ENCODE measurements at places on chromosomes 12 and 14.

GRCh38 chr12:75969768-75970167 is 61.8 kb downstream of the PHLDA1 start:
- no peak for DNase-seq

GRCh38 chr12:127035011-127035879 is 1231.7 kb upstream of the TMEM132C start:
- DNase-seq, result no peak

- DNase-seq, result no peak
Measured at GRCh38 chr12:5014269-5014668, 29.4 kb upstream of the KCNA5 start.

GRCh38 chr12:70451528-70451927 is 85.4 kb downstream of the KCNMB4 start:
- no peak for DNase-seq

- DNase-seq, result no peak
Measured at GRCh38 chr14:39247256-39247655, 13.5 kb downstream of the MIA2 start.

- no peak for DNase-seq
Measured at GRCh38 chr14:62077676-62078261, 315.5 kb downstream of the SNAPC1 start.

DNA sequence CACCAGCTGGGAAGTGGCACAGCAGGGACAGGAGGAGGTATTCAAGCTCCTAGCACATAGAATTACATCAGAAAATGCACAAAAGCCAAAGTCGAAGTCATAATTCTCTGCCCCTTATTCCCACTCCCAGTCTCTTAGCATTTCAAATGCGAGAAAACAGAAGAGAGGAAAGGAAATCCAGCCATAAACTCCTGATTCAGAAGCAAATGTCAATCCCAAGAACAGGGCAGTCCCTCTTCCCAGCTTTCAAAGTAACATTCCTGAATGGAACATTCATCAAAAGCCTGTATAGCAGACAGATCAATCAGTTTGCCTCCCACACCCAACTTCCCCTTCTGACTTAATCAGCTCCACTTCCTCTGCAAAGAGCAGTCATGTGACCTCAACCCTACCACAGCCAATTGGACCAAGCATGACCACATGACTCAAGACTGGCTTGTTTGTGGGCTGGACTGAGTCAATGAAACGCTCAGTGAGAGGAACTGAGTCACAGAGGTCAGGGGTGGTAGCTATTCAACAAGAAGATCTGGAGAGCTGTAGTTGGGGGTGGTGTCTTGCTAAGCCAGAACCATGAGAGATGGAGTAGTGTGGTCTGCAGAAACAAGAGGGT is 41.4 kb upstream of the TUNAR start:
- DNase-seq, result no peak

DNA sequence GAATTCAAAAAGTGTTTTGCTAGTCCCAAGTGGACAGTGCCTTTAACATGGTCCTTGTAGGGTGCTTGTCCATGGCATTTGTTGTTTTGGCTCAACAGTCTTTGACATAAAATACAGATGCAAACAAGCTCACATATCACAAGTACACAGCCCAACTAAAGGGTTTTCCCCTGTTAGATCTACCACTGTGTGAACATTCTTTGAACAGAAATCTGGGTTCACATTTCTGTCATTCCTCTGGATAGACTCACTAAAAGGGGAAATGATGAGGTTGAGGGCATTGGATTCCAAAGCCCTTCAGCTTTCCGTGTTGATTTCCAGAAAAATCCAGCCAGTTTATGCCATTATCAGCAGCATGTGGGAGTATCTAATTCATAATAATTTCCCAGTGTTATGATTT is 54.1 kb downstream of the EP400 start:
- no peak for DNase-seq

GRCh38 chr12:116927244-116927940 is 16.6 kb downstream of the FBXW8 start:
- DNase-seq, result no peak

GRCh38 chr12:4448943-4449850 is 3.6 kb upstream of the FGF6 start:
- DNase-seq, result no peak

DNA sequence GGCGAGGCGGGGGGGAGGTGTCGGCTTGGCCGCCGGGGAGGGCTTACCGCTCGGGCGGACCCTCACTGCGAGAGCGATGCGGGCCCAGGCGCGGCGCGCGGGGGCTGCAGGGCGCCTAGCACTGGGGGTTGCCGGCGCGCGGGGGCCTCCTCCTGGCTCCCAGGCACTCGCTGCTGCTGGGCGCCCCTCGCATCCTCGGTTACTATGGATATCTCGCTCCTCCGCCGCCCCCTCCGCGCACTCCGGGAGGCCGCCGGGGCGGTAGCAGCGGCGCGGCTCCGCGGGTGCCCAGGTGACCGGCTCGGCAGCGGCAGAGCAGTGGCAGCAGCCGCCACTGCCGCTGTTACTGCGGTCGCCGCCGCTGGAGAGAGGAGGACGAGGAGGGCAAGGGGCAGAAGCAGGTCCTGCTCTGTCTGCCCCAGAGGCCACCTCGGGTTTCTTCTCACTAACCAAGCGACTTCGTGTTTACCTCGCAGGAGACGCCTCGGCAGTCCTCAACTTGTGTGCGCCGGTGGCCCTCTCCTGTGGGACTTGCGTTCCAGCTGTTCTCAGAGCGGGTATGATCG is 250.1 kb downstream of the APAF1 start:
- DNase-seq, result peak; percentile 82

- no peak for DNase-seq
Measured at GRCh38 chr12:49667325-49668090, 39.7 kb downstream of the FMNL3 start.

DNA sequence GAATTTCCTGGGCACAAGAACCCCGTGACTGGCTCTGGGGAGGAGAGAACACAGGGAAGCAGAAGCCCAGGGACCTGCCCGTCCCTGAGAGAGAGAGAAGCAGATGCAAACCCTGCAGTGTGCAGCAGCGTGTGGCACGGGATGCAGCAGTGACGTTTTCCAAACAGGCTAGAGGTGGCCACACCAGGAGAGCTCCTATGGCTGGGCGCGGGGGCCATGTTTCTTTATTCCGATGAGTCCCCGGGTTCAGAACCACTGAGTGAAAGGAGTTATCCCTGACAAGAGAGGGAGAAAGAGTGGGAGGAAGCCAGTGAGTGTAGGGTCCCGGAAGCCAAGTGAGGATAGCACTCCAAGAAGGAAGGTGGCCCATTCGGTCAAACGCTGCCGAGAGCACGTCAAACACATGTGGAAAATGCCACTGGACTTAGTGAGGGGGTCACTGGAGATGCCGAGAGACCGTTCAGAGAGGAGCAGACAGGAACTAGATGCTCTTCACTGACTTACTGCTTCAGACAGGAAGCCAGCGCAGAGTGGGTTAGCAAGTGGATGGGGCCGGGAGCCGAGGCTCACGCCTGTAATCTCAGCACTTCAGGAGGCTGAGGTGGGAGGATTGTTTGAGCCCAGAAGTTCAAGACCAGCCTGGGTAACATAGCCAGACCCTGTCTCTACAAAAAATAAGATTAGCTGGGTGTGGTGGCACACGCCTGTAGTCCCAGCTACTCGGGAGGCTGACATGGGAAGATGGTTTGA is 123.0 kb downstream of the BCL11B start:
- no peak for DNase-seq

GRCh38 chr14:23359722-23360447 is 5.1 kb downstream of the EFS start:
- no peak for DNase-seq

GRCh38 chr12:42421844-42422779 is 96.1 kb downstream of the PPHLN1 start:
- no peak for DNase-seq

- no peak for DNase-seq
Measured at GRCh38 chr12:124808272-124808671, 55.4 kb downstream of the SCARB1 start.

- no peak for DNase-seq
Measured at GRCh38 chr12:70592664-70593063, 44.6 kb downstream of the PTPRB start.

DNA sequence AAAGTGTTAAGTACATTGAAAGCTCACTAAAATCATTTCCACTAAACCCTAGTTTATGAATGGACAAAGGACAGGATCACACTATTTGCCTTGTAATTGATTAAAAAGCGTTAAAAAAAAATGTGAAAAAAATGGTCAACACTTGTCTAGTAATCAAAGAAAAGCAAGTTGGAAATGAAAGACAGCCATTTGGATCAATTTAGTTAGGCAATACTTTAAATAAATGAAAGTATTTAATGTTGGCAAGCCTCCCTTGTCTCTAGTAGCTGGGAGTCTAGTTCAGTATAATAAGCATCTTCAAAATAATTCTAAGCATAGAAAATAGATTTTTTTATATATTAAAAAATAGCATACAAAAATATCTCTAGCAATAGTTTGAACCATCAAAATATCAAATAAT is 14.2 kb upstream of the CNIH1 start:
- no peak for DNase-seq

DNA sequence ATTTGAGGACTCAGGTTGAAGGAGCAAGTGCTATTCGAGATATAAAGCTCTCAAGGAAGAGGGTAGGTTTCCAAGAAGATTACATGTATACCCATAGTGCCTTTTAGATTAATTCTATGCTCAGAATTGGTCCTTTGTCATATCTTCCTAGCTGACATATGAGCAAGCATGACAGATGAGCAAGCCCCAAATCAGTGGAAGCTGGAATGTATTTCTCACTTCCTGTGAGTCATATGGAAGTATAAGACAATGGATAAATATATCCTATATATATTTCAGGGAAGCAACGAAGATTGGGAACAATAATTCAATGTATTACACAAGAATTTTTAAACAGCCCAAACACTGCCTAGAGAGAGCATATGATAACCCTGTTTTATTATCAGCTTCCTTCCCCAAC is 674.1 kb upstream of the ATXN7L3B start:
- DNase-seq, result no peak

- no peak for DNase-seq
Measured at GRCh38 chr14:53124786-53125185, 28.3 kb downstream of the DDHD1 start.

DNA sequence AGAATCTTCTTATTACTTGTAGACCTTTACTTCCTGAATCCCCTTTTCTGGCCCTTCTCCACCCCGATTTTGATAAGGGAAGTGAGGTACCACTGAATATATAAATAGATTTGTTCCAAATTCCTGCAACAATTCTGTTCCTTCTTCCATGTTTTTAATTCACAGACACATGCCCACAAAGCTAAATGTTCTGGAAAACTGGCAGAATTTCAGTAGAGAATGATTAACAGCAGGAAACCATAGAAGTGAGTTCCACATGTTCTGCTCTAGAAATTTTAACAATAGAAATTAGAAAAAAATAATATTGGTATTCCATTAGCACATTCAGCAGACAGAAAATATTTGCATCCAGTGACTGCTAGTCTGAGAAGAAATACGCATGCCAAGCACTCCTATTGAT is 139.6 kb downstream of the SLC2A13 start:
- DNase-seq, result no peak

Data from C1 segment of cervical spinal cord (tissue), 14 donors.